ENCODE measurements at places on chromosomes 13 and 19.

- no peak for DNase-seq
These were observed 184.6 kb downstream of the GPC6 start for GRCh38 chr13:93411186-93411680.

- no peak for DNase-seq
These were observed 247.9 kb downstream of the DACH1 start for GRCh38 chr13:71619096-71619495.

GRCh38 chr13:28333204-28333881, 161.6 kb downstream of the FLT1 start:
- no peak for DNase-seq

GRCh38 chr19:54502518-54503048, at the start of gene LAIR2:
Gene LAIR2, plus strand, starts transcription at chr19:54502831. Its CDS starts 88 bp downstream, at chr19:54502919.
- DNase-seq, result no peak

- no peak for DNase-seq
These were observed 1287.1 kb downstream of the PCDH9 start for GRCh38 chr13:65943024-65943423.

DNA sequence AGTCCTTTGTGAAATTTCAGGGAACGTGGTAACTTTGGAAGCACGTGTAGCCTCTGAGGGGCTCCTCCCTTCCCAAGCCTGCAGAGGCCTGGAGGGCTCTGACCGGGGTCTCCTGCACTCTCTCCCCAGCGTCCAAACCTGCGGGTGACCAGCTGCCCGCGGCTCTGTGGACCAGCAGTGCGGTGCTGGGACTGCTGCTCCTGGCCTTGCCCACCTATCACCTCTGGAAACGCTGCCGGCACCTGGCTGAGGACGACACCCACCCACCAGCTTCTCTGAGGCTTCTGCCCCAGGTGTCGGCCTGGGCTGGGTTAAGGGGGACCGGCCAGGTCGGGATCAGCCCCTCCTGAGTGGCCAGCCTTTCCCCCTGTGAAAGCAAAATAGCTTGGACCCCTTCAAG, 2.7 kb upstream of the TPGS1 start:
- DNase-seq, result no peak

- DNase-seq, result no peak
These were observed 13.0 kb upstream of the LCP1 start for GRCh38 chr13:46195016-46195415.

DNA sequence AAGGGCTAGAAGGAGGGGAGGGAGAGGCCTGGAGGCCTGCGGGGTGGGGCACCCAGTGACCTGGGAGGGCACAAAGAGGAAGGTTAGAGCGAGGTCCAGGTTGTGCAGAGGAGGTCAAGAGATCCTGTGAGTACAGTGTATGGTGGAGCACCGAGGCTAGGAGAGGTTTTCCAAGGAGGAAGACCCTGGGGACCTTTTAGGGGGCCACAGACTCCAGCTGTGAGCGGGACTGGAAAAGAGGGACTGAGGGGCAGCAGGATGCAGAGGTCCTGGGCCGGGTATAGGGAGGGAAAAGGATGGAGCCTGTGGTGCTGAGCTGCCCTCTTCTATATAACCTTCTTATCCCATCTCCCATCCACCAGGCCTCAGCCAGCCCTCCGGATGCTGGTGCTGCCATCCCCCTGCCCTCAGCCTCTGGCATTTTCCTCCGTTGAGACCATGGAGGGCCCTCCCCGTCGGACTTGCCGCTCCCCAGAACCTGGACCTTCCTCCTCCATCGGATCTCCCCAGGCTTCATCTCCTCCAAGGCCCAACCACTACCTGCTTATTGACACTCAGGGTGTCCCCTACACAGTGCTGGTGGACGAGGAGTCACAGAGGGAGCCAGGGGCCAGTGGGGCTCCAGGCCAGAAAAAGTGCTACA, 863 bp downstream of the ZNF581 start:
- no peak for DNase-seq

- DNase-seq, result no peak
These were observed 291.8 kb downstream of the HS6ST3 start for GRCh38 chr13:96381681-96382080.

DNA sequence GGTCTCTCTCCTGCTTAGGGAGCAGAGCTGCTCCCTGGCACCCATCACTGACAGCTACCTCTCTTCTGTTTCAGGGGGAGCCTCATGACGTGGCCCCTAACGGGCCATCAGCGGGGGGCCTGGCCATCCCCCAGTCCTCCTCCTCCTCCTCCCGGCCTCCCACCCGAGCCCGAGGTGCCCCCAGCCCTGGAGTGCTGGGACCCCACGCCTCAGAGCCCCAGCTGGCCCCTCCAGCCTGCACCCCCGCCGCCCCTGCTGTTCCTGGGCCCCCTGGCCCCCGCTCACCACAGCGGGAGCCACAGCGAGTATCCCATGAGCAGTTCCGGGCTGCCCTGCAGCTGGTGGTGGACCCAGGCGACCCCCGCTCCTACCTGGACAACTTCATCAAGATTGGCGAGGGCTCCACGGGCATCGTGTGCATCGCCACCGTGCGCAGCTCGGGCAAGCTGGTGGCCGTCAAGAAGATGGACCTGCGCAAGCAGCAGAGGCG, 23.2 kb upstream of the NCCRP1 start:
- DNase-seq, result no peak

DNA sequence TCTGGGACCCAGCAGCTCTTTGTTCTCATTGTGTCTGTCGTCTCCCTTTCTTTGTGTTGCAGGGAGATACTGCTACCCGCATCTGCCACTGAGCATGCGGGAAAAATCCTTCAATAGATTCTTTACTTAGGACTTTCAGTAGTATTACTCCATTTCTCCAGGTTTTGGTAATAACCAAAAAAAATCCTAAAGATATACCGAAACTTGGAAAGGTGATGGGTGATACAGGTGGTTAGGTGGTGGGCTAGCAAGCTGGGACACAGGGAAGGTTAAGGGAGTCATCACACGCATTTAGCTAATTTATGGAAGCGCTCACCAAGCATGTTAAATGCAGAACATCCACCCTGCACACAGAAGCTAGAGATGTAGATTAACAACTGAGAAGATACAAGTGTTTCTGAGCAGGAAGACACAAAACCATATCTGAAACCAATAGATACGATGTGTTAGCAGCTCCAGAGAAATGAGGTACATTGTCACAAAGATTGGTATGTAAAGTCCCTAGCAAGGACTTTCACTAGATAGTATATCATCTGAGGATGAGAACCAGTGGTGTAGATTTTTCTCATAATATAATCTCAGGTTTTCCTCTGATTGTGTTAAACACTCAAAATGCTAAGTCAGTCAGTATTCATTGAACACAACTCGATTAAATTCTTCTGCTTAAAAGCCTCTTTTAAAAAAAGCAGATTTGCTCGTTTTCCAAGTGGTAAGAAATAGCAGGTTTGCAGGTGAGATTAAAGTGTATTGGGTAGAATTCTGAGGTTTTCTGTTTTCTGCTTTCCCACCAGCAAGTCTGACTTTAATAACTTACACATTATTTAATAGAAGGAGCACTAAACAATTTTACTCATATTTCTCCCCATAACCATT, 1.2 kb upstream of the SLAIN1 start:
- no peak for DNase-seq

GRCh38 chr13:43544631-43545030, 242.1 kb downstream of the ENOX1 start:
- DNase-seq, result no peak

DNA sequence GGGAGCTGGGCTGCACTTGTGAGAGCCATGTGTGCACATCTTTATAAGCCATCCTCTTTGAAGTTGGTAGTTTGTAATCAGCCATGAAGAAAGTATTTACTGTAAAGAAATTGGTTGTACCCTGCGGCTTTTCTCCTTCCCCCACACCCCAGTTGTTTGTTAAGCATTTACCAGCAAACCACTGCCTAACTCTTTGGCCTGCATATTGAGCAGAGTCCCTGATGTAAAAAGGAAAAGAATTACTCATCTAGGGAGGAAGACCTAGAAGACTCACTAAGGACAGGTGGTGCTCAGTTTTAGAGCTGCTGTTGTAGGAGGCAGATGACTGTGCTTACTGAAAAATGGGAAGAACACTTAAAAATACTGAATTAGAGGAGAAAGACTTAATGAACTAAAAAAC, 245.3 kb downstream of the PCCA start:
- no peak for DNase-seq

- DNase-seq, result no peak
These were observed 1199.7 kb downstream of the DIAPH3 start for GRCh38 chr13:58964048-58964447.

- no peak for DNase-seq
These were observed 375.4 kb upstream of the SLITRK6 start for GRCh38 chr13:86174622-86175021.

GRCh38 chr19:45413497-45413896, 7.1 kb downstream of the POLR1G start:
- no peak for DNase-seq

DNA sequence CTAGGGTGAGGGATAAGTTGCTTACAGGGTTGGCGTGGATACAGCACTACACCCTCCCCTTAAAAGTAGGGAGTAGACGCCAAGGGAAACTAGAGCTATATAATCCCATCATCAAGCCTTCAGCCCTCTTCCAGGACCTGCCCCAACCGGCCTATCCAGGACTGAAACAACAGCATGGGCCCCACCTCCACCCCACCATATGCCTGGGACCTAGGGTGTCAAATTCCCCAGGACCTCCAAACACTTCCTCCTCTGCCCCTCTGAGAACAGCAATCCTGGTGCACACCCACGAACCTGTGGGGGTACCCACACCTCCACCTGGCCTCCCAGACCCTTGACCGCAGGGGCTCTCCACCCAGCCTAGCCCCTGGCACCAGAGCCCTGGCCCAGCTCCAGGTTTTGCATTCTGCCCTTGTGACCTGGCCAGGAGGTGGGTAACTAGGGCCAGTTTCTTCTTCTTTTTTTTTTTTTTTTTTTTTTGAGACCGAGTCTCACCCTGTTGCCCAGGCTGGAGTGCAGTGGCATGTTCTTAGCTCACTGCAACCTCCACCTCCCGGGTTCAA, 1.4 kb upstream of the CYP2F1 start:
- no peak for DNase-seq
